ENCODE measurements at places on chromosomes 11 and 22. TPM values are rescaled to one million over a fixed set of nuclear protein-coding genes. Genes with fewer than 3 reads are reported as not detected.

The C11orf16 gene
- total RNA-seq, result not detected

The NRXN2 gene
- total RNA-seq, result 3.4 TPM

The PRAME gene
- not detected for total RNA-seq

The GUCY1A2 gene
- total RNA-seq, result 1.1 TPM

The CHRDL2 gene
- total RNA-seq, result not detected

The APIP gene
- 24.9 TPM for total RNA-seq

The MMP10 gene
- total RNA-seq, result 3.6 TPM

The CLTCL1 gene
- 4.6 TPM for total RNA-seq

The SGSM1 gene
- not detected for total RNA-seq

The GDPD4 gene
- not detected for total RNA-seq

The TRPC6 gene
- total RNA-seq, result 0.16 TPM

The GSTT2B gene
- total RNA-seq, result 4.9 TPM

The FBLN1 gene
- 335 TPM for total RNA-seq

The MS4A7 gene
- total RNA-seq, result not detected

Measured in fibroblast of the aortic adventitia (primary cell).